ENCODE measurements at places on chromosomes 16 and 17. TPM values are rescaled to one million over a fixed set of nuclear protein-coding genes. Genes with fewer than 3 reads are reported as not detected.

Gene IRX3
- 0.59 TPM for total RNA-seq

Gene TBC1D3C
- total RNA-seq = not detected

Gene HS3ST2
- total RNA-seq = 0.08 TPM

DNA sequence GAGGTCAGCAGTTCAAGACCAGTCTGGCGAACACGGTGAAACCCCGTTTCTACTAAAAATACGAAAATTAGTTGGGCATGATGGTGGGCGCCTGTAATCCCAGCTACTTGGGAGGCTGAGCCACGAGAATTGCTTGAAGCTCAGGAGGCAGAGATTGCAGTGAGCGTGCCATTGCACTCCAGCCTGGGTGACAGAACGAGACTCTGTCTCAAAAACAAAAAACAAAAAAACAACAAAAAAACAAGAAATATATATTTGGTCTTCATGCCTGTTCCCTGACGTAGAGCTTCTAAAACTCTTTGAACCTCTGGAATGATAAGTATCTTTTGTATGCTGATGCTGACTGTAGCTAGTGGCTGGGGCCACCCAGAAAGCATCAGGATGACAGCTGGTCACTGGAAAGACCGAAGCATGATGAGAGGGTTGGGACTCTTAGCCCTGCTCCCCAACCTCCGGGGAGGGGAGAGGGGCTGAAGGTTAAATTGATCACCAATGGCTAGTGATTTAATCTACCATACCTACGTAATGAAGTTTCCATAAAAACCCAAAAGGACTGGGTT lies 54.8 kb downstream of the TEX14 start:
- no peak for DNase-seq

- no peak for DNase-seq
Measured at GRCh38 chr17:4317610-4318009, 48.9 kb downstream of the UBE2G1 start.

DNA sequence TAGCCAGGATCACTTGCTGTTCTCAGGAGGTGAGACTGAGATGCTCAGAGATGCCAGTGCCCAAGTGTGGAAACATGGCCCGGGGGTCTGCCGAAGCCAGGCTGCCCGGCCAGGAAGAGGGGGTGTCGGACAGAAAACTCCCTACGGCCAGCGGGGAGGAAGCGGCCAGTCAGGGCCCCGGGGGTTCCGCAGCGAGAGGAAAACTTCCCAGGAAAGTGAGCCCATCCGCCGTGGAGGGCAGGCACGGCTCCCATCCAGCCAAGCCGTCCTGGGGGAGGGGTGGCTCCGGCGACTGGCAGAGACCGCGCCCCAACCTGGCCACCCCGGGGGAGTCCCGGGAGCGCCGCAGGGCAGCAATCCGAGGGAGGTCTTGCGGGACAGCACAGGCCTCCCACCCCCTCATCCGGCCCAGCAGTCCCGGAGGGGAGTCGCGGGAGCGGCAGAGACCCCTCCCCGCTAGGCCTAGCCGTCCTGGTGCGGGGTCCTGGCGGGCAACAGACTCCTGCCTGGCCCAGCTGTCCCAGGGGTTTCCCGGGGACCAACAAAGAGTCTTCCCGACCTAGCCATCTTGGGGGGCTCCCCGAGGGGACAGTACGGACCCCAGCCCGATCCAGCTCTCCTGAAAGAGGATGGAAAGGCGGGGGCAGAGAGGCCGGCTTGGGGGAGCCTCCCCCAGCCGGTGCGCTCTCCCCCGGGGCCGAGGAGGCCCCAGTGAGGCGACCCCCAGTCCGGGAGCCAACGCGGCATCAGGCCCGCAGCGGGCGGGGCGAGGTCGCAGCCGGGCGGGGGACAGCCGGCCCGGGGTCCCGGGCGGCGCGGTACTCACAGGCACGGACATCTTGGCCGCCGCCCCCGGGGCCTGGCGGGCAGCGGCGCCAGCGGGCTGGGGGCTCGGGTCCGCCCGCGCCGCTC lies 13.8 kb upstream of the BCAR1 start:
- no peak for DNase-seq

- peak; percentile 24 for DNase-seq
Measured at GRCh38 chr17:77708049-77708448, 250.5 kb upstream of the TNRC6C start.
